Mesenteric fat pad (tissue), 1 donor: ENCODE measurements at places on chromosomes 12 and 14.
A peak's percentile ranks its signal among the peaks of the same experiment; 100 is the strongest.

- no peak for DNase-seq
Observed at GRCh38 chr12:9404031-9404430, 195.8 kb upstream of the PZP start.

DNA sequence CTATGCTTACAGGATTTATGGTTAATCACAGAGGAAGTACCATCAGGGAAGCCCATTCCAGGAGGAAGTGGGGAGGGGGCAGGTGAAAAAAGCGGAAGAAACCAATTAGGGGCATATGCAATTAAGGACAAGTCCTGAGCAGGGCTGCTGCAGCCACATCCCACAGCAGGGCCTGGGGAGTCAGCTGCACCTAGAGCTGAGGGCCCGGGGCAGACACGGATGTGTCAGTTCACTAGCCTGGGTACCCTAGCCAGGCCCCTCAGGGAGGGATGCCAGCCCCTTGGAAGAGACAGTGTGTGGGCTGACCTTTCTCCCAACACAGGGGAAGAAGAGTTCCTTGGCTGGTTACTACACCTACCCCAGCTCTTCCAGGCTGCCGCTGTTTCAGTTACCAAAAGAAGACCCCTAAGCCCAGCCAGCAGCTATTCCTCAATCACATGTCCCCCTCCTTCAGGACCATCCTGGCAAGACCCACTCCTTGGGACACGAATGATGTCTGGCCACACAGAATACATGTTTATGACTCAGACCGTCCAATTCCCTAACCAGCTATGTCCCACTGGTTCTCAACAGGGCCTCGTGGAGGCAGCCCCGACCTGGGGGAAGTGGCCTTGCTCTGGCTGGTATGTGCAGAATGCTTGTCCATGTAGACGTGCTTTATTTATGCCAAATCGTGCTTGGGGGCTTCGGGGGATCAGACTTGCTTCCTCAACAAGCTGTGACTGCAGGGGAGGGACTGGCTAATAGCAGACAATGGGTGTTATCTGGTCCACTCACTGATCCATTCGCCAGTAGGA, 133.7 kb upstream of the RTL1 start:
- peak; percentile 79 for DNase-seq

DNA sequence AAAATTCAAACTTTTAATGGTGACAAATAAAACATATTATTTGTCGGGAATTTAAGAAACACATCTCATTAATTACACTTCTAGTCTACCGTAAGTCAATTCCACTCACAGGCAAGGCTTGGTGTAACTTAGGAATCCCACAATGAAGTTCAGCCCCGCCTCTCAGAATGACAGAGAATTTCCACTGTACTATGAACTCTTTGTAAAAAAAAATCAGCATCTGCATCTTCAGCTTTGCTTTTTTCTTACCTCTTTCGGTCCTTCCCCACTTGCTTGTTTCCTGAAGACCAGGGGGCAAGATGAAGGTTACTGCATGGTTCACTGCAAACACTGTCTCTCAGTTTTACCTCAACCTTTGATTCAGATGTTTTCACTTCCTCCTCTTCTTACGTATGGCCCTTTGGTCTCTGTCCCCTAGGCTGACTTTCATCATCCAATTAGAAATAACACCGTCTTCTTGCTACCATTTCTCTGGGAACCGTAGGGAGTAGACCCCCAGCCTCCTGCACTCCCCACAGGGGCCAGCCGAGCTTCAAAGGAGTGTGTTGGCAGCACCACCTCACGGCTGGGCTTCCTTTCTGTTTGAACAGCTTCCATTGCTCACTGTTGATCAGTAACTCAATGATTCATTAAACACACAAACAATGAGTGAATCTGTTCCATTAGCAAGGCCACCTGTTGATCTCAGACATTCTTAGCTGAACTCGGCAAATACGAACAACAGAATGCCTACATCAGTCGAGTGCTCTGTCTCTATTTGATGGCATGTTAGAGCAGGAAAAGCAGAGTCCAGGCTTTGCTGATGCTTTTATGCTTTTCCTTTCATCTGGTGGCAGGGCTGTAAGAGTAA, 343.0 kb downstream of the BMP4 start:
- DNase-seq = no peak

GRCh38 chr12:122961531-122962329, 4.5 kb downstream of the ABCB9 start:
- no peak for DNase-seq
